ENCODE measurements at places on chromosomes 11 and 22.

GRCh38 chr11:13298765-13299164 lies 21.2 kb downstream of the BMAL1 start:
- no peak for DNase-seq

GRCh38 chr11:14643697-14644225 lies at the start of gene PDE3B:
Gene PDE3B, plus strand, starts transcription at chr11:14643804. Its CDS starts 272 bp downstream, at chr11:14644076.
- no peak for DNase-seq

GRCh38 chr11:60887556-60887955 lies 18.8 kb downstream of the PRPF19 start:
- no peak for DNase-seq

DNA sequence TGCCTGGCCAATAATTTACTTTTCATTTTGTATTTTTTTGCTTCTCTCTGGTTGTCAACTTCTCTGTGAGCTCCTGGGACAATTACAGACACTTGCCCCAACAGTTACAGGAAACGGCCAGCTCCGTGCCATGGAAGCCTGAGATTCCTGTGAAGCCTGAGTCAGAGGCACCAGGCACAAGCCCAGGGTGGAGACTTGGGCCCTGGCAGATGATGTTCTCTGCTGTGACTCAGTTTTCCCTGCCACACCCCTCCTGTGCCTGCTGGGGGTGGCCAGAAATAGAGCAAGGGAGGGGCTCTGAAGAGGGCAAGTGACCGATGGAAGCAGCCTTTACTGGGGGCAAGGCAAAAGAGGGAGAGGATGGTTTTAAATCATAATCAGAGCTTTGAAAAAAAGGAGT lies 4.9 kb downstream of the ATP5MGL start:
- peak; percentile 91 for DNase-seq

DNA sequence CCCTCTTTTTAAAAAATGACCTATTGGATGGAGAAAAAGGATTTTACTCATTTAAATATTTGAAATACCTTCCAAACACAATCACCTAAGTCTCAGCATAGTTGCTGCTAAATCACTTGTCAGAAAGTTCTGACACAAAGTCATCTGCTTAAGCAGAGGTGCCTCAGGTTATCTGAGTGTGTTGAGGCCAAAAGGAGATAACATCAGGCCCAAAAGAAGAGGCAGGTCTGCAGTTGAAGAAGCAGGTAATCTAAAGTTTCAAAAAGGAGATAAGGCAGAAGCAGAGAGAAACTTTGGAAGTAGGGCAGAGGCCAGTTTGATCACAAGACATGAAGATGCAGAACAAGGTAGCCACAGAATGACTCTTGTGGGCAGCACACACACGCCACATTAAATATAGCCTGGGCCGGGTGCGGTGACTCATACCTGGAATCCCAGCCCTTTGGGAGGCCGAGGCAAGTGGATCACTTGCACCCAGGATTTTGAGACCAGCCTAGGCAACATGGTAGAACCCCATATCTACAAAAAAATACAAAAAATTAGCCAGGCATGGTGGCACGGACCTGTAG lies 175.7 kb upstream of the API5 start:
- DNase-seq, result no peak

DNA sequence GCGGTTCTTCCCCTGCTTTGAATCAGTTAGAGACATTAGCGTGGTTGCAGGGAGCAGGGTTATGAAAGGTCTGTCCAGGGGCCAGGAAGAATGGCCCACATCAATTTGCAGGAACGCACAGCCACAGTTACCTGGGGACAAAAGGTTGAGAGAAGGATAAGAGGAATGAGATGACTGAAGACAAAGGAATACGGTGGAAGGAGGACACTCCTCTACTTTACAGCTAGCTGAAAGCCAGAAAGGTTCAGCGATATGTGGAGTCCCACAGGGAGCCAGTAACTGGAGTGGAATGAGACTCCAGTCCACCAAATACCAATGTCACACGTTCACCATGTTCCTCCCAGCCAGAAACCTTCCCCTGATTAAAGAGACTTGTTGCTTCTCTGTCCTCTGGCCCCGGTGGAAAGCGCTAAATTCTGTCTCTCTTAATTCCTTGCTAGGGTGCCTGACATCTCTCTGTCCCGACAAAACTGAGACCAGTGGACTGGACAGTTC lies 10.7 kb downstream of the XNDC1N start:
- no peak for DNase-seq

Measured in foreskin keratinocyte (primary cell).